ENCODE measurements at places on chromosomes 16 and 17.

DNA sequence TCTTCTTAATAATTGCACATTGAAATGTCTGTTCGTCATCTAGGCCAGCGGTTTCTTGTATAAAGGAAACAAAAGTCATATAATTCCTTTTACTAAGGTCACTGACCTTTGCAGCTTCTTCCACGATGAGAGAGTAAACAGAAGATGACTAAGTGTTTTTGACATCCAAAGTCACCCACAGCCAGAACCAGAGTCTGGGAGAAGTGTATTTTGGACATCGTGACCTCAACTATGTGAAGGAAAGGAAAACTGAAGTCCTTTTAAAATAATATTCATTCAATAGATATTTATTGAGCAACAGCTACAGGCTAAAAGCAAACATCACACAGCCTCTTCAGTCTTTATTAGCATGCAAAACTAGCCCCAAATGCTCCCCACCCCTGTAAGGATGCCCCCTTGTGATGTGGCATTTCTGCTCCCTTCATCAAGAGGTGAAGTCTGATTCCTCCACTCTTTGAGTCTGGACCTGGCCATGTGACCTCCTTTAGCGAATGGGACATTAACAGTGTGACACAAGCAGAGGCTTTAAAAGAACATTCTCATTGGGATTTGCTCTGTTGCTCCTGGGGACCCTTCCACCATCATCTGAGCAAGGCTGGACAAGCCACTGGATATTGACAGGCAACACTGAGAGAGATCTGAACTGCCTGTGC lies 8.1 kb upstream of the PMP22 start:
- DNase-seq: peak; percentile 98

GRCh38 chr17:63405741-63406261 lies 40.3 kb downstream of the CYB561 start:
- peak; percentile 90 for DNase-seq

DNA sequence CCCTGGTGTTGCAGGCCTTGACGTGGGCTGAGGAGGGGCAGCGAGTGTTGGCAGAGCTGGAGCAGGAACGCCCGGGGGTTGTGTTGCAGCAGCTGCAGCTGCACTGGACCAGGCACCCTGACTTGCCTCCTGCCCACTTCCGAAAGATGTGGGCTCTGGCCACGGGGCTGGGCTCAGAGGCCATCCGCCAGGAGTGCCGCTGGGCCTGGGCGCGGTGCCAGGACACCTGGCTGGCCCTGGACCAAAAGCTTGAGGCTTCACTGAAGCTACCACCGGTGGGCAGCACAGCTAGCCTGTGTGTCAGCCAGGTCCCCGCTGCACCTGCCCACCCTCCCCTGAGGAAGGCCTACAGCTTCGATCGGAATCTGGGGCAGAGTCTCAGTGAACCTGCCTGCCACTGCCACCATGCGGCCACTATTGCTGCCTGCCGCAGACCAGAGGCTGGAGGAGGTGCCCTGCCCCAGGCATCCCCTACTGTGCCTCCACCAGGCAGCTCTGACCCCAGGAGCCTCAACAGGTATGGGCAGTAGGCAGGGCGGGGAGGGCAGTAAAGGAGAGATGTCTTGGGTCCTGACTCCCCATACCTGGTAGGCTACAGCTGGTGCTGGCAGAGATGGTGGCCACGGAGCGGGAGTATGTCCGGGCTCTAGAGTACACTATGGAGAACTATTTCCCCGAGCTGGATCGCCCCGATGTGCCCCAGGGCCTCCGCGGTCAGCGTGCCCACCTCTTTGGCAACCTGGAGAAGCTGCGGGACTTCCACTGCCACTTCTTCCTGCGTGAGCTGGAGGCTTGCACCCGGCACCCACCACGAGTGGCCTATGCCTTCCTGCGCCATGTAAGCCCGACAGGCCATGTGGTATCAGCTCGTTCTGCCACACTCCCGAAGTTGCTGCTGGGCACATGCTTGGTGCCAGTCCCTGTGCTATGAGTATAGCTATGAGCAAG lies 5.6 kb downstream of the PLEKHG4 start:
- peak; percentile 38 for DNase-seq

DNA sequence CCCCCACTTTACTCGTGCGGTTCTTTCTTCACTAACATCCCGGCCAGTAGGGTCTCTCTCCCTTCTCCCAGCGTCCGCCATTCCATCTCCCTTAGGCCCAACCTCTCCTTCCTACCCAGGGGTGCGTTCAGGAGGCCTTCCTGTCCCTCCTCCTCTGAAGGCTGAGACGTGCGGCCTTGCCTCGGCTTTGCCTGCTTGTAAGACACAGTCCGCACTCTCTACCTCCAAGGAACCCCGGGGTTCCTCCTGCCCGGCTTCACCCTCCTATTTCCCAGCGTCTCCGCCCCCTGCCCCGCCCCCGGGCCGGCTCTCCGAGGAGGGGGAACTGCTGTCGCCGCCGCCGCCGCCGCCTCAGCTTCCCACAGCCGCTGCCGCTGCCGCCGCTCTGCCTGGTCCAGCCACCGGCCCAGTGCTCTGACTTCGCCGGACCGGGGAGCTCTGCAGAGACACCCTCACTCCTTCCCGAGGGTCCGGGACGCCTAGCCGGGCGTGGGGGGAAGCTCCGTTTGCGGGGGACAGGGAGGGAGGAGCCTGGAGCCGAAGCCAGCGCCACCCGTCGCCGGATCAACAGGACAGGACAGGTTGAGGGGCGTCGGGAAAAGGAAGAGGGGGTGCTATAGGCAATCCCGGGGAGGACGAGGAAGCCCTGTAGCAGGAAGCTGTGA lies 1.2 kb upstream of the FGF11 start:
- DNase-seq: no peak

DNA sequence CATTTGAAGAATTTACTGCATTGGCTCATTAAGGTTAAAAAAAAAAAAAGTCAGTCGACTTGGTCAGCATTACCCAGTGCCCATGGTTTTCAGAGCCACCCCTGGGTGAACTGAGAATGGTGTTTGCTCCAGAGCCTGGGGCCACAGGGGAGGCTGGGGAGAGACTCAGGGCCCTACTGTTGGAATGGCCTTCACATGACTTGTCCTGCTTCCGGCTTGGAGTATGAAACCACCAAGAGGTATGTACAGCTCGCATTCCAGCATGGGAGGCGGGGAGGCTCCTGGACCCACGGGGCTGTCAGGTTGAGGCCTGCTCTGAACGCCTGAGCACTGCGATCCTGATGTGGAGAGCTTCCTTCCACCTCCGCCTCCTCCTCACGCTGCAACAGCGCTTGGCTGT lies 36.8 kb downstream of the MSI2 start:
- DNase-seq: peak; percentile 61
